ENCODE measurements at places on chromosomes 16 and 17. TPM values are rescaled to one million over a fixed set of nuclear protein-coding genes. Genes with fewer than 3 reads are reported as not detected.

GRCh38 chr16:76176616-76177015, 100.6 kb upstream of the CNTNAP4 start:
- no peak overlapping the region for H3K4me3 ChIP-seq
- H3K27ac ChIP-seq: no peak overlapping the region
- H3K4me1 ChIP-seq: no peaks in the 10 kb centered on the region
- no peak for DNase-seq
- H3K27me3 ChIP-seq: no peaks in the 10 kb centered on the region

DNA sequence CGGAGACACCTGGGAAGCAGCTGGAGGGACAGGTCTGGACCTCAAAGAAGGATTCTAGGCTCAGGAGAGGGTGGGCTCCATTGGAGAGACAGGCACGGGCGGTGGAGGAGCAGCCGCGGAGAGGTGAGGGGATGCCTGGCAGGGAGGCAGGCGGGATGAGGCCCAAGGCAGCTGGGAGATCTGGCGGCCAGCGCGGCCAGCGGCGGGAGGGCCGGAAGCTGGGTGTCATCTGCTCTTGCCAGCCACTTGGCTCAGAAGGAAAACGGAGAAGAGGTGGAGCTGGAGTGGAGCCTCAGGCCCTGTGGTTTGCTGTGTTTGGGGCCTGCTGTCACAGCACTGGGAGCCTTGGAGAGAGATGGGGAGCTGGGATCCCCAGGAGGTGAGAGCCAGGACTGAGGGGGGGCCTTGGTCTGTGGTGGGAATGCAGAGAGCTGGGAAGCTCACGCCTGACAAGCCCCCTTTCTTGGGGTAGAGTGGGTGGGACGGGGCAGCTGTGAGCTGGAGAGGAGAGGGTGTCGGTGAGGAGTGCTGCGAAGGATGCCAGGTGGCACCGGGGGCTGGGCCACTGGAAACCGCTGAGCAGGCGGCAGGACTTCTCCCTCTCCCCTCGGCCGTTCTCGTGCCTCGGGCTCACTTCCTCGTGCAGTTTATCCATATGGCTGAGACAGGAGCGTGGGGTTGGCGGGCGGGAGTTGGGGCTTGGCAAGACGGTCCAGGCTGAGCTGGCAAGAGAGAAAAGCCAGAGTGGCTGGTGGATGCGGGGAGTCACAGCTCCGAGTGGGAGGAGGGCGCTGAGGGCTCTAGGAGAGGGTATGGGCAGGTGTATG, 8.0 kb downstream of the TBC1D24 start:
- H3K4me1 ChIP-seq: peaks cover 27% of the 10 kb centered on the region
- H3K36me3 ChIP-seq: no peaks in the 10 kb centered on the region
- DNase-seq: peak; percentile 22
- peaks cover 10% of the 10 kb centered on the region for H3K27me3 ChIP-seq
- peak overlapping the region; percentile 20 for H3K4me3 ChIP-seq

GRCh38 chr16:68079626-68080344, 5.4 kb upstream of the NFATC3 start:
- H3K4me3 ChIP-seq: no peak overlapping the region
- H3K4me1 ChIP-seq: peaks cover 15% of the 10 kb centered on the region
- no peak overlapping the region for H3K27ac ChIP-seq
- no peak for DNase-seq
- peaks cover 8% of the 10 kb centered on the region for H3K27me3 ChIP-seq

DNA sequence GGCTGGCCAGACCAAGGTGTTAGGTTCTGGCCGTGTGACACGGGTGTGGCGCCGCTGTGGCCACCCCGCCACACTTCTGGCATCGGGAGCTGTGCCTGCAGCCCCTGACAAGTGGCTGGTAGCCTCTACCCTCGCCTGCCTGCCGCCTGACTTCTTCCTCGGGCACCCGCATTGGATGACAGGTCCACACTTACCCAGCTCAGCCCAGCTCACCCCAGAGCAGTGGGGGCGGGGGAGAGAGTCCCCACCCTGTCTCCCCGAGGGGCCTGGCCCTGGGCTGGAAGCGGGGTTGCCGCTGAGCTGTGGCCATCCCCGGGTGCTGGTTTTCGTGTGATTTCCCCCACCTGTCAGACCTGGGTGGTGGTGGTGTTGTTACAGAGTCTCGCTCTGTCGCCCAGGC, 53.9 kb upstream of the ACSF3 start:
- no peaks in the 10 kb centered on the region for H3K36me3 ChIP-seq
- no peak overlapping the region for H3K27ac ChIP-seq
- H3K4me3 ChIP-seq: no peak overlapping the region
- H3K27me3 ChIP-seq: peaks cover 8% of the 10 kb centered on the region
- peak; percentile 7 for DNase-seq

DNA sequence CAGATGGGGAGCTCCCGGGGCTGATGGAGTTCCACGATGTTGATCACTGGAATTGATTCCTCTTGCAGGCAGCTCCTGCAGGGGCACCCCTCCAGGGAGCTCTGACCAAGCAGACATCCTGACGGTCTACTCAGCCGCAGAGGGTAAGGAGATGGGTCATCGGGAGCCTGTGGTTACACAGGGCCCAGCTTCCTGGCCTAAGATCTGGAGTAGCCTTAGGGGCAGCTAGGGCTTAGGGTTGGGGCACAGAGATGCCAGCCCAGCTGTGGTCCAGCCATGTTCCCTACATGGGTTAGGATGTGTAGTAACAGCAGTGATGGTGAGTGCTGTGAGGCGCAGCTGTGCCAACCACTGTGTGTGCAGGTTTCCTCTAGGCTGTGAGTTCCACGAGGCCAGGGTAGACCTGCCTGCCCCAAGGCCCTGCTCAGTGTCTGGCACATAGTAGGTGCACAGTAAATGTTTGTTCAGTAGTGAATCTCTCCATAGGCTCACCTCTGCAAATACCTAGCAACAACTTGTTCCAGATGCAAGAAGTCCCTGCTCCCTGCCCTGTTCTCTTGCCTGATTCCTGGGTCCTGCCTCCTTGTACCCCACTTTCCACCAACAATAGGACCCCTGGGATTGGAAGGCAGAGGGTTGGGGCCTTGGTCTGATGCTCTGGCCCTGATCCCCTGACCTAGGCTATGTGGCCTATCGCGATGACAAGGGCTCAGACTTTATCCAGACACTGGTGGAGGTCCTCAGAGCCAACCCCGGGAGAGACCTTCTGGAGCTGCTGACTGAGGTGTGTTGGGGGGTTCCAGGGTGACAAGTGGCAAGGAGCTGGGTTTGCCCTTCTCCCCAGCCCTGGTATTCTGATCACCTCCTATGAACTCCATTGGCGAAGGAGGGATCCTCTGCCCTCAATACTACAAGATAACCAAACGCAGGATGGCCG, 13.7 kb downstream of the ZNF213 start:
- peaks cover 10% of the 10 kb centered on the region for H3K4me1 ChIP-seq
- peaks cover 29% of the 10 kb centered on the region for H3K27me3 ChIP-seq
- DNase-seq: no peak
- H3K4me3 ChIP-seq: peak overlapping the region; percentile 49
- H3K36me3 ChIP-seq: no peaks in the 10 kb centered on the region

DNA sequence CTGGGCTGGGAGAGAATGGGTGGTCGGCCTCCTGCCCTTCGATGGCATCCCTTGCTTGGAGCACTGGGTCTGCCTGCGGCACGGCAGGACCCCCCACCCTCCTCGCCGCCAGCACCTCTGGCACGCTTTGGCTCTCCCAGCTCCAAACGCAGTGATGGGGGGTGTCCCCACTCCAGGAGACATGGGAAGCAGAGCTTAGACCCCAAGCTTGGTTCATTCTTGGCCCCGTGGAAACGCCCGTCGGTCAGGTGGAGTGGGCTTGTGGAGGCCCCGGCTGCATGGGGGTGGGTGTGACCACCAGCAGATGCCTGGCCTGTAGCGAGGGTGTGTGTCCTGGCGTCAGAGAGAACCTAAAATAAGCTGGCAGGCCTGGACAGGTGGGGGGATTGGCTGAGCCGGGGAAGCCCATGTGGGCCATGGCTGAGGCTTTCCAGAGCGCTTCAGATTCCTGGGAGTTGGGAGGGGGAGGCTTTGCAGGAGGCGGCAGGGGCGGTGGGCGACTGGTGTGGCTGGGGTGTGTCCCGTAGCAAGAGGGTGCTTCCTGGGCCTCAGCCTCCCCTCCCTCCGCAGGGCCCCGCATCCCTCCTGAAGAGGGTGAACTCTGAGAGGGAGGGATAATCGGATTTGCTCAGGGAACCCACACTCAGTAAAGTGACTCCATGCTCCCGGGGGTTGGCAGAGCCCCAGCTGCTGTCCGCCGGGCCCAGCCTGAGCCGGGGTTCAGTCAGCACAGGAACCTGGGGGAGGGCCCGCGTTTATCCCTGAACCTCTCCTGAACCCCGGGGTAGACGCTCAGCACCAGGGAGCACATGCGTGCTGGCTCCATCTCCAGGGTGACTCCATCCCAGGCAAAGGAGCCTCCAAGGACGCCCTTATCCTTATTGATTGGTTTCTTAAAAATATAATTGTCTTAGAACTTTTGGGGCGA, 3.4 kb downstream of the CACNA1H start:
- no peak for DNase-seq
- H3K27me3 ChIP-seq: peaks cover 4% of the 10 kb centered on the region
- H3K4me3 ChIP-seq: no peak overlapping the region
- no peaks in the 10 kb centered on the region for H3K36me3 ChIP-seq

GRCh38 chr16:54053891-54054820, 232.4 kb downstream of the IRX3 start:
- no peaks in the 10 kb centered on the region for H3K27me3 ChIP-seq
- no peaks in the 10 kb centered on the region for H3K36me3 ChIP-seq
- DNase-seq: no peak

- H3K27ac ChIP-seq: no peak overlapping the region
- H3K36me3 ChIP-seq: no peaks in the 10 kb centered on the region
- H3K4me3 ChIP-seq: no peak overlapping the region
Observed at GRCh38 chr16:11211977-11212797, 43.8 kb downstream of the SOCS1 start.

DNA sequence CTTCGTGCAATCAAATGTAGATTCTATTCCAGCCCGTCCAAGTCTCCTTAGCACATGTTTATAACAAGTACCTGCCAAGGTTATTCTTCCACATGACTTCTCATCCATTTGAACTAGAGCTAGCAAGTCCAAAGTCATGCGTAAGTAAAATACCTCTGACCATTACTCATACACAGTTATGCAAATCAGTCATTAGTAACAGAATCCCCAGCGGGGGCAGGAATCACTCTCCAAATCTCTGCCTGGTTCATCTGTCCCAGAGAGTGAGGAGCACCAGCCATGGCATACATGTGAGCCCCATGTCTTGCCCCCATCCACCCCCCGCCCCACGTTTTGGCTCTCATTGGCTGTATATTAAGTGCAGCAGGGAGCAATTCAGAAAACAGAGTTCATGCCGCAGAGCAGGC, 27.7 kb downstream of the SRL start:
- DNase-seq: no peak
- peaks cover 15% of the 10 kb centered on the region for H3K4me1 ChIP-seq
- no peaks in the 10 kb centered on the region for H3K36me3 ChIP-seq

DNA sequence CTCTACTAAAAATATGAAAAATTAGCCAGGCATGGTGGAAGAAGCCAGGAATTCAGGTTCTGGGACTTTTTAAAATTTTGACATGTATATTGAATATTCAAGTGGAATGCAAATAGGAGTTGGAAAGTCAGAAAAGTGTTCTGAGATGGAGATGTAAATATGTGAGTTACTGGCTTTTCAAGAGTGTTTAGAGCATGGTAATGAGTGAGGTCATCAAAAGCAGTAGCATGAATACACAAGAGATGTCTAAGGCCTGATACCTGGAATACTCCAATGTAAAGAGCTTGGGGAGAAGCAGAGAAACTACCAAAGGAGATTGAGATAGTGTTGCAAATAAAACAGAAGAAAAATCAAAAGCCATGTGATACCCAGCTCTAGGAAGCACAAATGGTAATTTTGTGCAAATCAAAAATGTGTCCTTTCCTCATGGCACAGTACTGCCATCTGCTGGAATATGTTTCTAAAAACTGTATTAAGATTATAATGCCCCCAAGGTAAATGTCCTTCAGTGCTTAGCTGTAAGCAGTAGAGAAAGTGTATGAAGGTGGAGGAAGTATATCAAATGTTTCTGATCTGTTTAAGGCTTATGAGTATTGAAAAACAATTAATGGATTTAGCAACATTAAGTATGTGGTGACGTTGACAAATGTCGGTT, 908.4 kb downstream of the KCNJ18 start:
- no peaks in the 10 kb centered on the region for H3K36me3 ChIP-seq
- H3K4me3 ChIP-seq: no peak overlapping the region
- no peak overlapping the region for H3K27ac ChIP-seq
- no peak for DNase-seq
- no peaks in the 10 kb centered on the region for H3K4me1 ChIP-seq

DNA sequence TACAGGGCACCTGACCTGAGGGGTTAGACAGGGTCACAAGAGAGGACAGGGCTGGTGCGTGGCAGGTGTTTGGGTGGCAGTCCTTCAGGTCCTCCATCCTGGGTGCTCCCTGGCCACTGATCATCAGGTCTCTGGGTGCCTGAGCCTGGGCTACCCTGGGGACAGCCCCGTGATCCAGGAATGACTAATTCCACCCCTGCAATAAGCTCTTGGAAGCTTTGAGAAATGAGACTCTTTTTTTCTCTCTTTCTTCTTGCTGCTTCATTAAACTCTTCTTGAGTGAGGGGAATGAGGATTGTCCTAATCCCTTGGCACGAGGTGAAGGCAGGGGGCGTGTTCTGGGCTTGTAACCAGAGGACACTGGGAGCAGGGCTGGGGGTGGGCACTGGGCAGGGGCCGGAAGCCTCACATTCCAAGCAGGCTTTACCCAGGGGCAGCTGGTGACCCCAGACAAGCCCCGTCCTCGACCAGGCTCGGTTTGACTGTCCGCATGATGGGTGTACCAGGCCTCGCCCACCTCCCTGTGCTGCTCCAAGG, 21.4 kb upstream of the SPNS2 start:
- DNase-seq: no peak
- peaks cover 8% of the 10 kb centered on the region for H3K27me3 ChIP-seq
- H3K27ac ChIP-seq: no peak overlapping the region
- H3K4me3 ChIP-seq: no peak overlapping the region

- no peak overlapping the region for H3K4me3 ChIP-seq
- no peaks in the 10 kb centered on the region for H3K4me1 ChIP-seq
- H3K36me3 ChIP-seq: no peaks in the 10 kb centered on the region
- no peak for DNase-seq
- H3K27me3 ChIP-seq: peaks cover 2% of the 10 kb centered on the region
Observed at GRCh38 chr17:33116021-33116551, 124.4 kb downstream of the SPACA3 start.

DNA sequence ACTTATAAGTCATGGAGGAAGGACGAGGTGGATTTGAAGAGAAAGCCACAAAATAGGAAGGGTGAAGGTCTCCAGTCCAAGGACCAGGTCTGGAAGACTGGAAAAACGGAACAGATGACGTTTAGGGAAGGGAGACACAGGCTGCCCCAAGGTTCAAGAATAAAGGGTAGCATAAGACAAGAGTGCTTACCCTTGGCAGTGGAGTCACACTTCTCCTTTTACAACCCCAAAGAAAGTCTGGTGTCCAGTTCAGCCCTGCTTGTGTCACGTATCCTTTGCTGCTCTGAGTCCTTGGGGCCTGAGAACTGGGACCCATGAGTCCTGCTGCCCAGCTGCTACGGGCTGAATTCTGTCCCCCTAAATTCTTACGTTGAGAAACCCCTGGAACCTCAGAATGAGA, 13.0 kb upstream of the GGA2 start:
- no peaks in the 10 kb centered on the region for H3K27me3 ChIP-seq
- DNase-seq: no peak
- H3K36me3 ChIP-seq: no peaks in the 10 kb centered on the region
- no peak overlapping the region for H3K27ac ChIP-seq
- H3K4me3 ChIP-seq: no peak overlapping the region
- H3K4me1 ChIP-seq: peaks cover 3% of the 10 kb centered on the region

CANT1 gene
- total RNA-seq: 33.3 TPM

RAB11FIP4 gene
- total RNA-seq: 103 TPM

KRTAP16-1 gene
- total RNA-seq: not detected

CNGB1 gene
- 0.91 TPM for total RNA-seq

TP53TG3C gene
- not detected for total RNA-seq

FAM20A gene
- total RNA-seq: 0.37 TPM

KRT25 gene
- not detected for total RNA-seq

Measured in glutamatergic neuron (in vitro differentiated cells).